ENCODE measurements at places on chromosomes 2 and 18. TPM values are rescaled to one million over a fixed set of nuclear protein-coding genes. Genes with fewer than 3 reads are reported as not detected.

DNA sequence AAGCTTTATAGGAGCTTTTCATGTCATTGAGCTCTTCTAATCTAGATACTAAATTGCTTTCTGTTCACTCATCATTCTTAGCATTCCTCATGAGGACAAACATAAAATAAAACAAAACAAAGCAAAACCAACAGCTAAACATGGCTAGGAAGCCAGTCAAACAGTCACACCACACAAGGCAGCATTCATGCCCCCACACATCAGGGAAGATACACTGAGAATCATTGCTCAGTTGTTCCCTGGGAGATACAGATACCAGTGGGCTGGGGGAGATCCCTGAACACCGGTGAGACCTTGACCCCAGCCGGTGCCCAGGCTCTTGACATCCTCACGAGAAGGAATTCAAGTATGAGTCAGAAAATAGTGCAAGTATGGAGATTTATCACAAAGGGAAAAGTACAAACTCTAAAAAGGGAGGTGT, 177.9 kb upstream of the ARL4C start:
- H3K27me3 ChIP-seq = no peaks in the 10 kb centered on the region
- no peak overlapping the region for H3K4me3 ChIP-seq
- no peaks in the 10 kb centered on the region for H3K36me3 ChIP-seq
- DNase-seq = no peak

DNA sequence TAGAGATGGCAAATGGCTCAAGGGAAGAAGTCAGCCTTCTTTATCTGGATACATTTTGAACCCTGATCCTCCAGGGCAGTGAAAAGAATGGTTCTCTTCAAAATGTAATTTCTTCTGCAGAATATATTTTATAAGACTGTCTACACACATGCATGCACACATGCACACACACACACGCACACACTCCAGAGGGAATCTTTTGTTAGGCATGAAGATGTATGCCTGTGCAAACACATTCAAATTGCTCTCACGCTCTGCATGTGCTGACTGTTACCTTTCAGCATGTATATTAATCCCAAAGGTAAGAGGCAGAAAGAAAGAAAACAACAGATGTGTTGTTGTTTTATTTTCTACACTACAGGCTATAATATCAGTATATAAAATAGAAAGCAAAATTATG, 43.2 kb downstream of the SLC5A7 start:
- H3K4me3 ChIP-seq = no peak overlapping the region
- no peaks in the 10 kb centered on the region for H3K4me1 ChIP-seq
- no peaks in the 10 kb centered on the region for H3K36me3 ChIP-seq
- no peaks in the 10 kb centered on the region for H3K27me3 ChIP-seq

GRCh38 chr18:31546476-31546875, 45.2 kb upstream of the TTR start:
- H3K36me3 ChIP-seq = no peaks in the 10 kb centered on the region
- DNase-seq = no peak
- no peaks in the 10 kb centered on the region for H3K4me1 ChIP-seq
- no peaks in the 10 kb centered on the region for H3K27me3 ChIP-seq
- H3K27ac ChIP-seq = no peak overlapping the region
- H3K4me3 ChIP-seq = no peak overlapping the region

- peak; percentile 50 for DNase-seq
- H3K36me3 ChIP-seq = no peaks in the 10 kb centered on the region
- H3K27me3 ChIP-seq = no peaks in the 10 kb centered on the region
- H3K27ac ChIP-seq = no peak overlapping the region
- H3K4me3 ChIP-seq = no peak overlapping the region
These were observed 311.8 kb downstream of the LNPK start for GRCh38 chr2:175690113-175690837.

DNA sequence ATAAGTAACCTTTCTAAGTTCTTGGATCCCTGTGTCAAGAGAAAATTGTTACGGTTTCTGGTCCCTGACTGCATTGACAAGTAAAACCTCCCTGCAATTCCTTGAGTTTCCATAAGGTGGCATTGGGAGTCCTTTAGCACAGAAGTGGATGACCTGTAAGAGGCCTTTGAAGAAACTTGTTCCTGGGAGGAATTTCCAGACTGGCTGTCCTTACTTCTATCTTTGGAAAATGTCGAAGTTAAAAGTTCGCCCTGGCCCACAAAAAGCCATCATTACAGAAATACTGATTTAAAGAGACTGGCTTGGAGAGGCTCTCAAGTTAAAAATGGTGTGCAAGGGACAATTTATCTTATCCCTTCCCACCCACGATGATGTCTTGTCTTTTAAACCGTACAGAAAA, 218.4 kb downstream of the CDH20 start:
- H3K4me1 ChIP-seq = no peaks in the 10 kb centered on the region
- no peaks in the 10 kb centered on the region for H3K27me3 ChIP-seq
- H3K36me3 ChIP-seq = no peaks in the 10 kb centered on the region

- H3K27me3 ChIP-seq = no peaks in the 10 kb centered on the region
- H3K4me3 ChIP-seq = no peak overlapping the region
- DNase-seq = no peak
- H3K27ac ChIP-seq = no peak overlapping the region
These were observed 21.4 kb upstream of the PLEKHM3 start for GRCh38 chr2:208046686-208047085.

- no peaks in the 10 kb centered on the region for H3K27me3 ChIP-seq
- no peak overlapping the region for H3K4me3 ChIP-seq
- H3K4me1 ChIP-seq = no peaks in the 10 kb centered on the region
- DNase-seq = no peak
- no peaks in the 10 kb centered on the region for H3K36me3 ChIP-seq
- no peak overlapping the region for H3K27ac ChIP-seq
These were observed 81.5 kb downstream of the DIS3L2 start for GRCh38 chr2:232042911-232043574.

DNA sequence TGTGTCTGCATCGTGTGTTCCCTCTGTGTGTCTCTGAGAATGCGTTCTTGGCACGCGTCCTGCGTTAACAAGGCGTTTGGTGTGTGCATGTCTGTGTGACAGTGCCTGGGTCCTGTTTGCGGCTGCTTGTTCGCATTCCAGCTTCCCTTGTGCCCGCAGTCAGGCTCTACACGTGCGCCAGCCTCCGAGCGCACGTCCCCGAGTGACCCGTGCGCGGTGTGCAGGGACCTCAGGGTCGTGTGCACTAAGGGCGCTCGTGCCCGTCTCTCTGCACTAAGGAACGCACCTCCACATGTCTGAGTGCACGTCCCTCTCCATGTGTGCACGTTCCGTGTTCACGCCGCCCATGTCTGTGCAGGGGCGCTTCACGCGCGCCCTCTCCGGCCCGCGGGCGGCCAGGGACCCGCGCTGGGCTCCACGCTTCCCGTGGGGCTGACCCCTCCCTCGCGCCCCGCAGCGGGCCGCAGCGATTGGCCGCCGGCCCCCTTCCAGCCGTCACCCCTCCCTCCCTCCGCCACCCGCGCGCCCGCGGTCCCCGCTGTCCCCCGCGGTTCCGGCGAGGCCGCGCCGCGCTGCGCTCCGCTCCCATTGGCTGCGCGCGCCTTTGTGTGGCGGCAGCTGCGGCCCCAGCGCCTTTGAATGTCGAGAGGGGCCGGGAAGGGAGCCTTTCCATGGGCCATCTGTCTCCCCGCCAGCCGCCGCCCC, 229.4 kb downstream of the HAUS1 start:
- no peak for DNase-seq
- peak overlapping the region; percentile 22 for H3K4me3 ChIP-seq

DNA sequence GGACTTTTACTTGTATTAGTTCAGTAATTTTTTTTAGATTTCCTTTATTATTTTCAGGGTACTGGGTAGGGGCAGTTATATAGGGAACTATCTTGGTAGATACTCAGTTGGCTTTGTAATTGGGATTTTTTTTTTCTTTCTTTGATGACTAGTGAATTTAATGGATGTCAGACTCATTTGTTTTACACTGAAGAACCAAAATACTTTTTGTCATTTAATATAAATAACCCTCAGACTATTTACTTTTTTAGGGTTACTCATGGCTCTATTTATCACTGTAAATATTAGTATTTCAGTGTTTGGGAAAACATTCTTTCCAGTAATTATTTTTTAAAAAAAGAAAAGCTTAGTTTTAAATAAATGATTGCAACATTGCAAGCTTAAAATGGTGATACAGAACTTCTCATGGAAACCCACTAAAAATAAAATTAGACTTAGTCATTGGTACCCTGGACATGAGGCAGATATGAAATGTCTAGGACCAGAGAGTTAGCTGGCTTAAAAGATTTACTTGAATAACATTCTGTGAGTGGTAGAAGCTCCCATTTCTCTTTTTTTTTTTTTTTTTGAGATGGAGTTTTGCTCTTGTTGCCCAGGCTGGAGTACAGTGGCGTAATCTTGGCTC, 74.4 kb upstream of the CYP20A1 start:
- H3K36me3 ChIP-seq = no peaks in the 10 kb centered on the region
- no peaks in the 10 kb centered on the region for H3K27me3 ChIP-seq
- no peak overlapping the region for H3K4me3 ChIP-seq

ELOA2 gene
- total RNA-seq = not detected

DSEL gene
- total RNA-seq = 0.72 TPM

MC5R gene
- not detected for total RNA-seq
